SK-N-SH treated with all-trans-retinoic acid at 6 μM for 48 hours (cell line): ENCODE measurements at places on chromosomes 11 and 22.

DNA sequence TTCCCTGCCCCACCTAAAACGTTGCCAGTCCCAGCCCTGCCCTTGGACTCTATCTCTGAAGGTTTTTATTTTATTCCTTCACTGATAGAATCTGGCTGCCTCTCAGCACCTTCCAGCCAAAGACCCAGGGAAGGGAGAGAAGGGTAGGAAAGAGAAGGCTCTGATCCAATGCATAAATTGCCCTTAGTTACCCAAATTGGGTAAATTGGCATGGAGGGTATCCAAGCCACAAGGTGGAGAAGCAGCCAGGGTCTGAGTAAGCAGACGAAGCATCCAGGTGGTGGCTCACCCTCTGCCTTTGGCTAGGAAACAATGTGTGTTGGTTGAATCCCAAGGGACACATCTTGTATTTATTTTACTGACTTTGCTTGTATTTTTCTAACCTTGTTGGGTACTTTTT is 89.0 kb downstream of the FEZ1 start:
- no peak for ATAC-seq

DNA sequence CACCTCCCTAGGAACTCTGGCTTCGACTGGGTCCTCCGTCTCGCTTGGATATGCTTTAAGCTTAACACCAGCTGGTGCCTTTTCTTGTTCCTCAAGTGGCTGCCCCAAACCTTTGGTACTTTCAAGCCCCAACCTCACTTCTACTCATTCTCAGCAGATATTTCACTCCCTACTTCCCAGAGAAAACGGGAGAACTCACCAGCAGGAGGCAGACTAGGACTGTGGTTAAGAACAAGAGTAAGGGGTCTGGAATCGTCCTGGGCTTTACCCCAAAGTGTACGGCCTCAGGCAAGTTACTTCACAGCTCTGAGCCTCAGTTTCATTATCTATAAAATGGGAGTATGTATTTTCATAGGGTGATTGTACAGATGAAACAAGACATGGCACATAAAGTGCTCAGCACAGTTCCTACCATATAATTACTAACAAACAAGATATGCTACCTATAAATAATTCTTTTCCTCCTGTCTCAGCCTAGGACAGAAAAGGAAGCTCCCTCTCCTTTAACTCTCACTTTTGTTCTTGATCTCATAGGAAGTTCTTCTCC is 37.8 kb downstream of the PAMR1 start:
- ATAC-seq = peak; percentile 17; the same call in 2 of the 3 replicates

DNA sequence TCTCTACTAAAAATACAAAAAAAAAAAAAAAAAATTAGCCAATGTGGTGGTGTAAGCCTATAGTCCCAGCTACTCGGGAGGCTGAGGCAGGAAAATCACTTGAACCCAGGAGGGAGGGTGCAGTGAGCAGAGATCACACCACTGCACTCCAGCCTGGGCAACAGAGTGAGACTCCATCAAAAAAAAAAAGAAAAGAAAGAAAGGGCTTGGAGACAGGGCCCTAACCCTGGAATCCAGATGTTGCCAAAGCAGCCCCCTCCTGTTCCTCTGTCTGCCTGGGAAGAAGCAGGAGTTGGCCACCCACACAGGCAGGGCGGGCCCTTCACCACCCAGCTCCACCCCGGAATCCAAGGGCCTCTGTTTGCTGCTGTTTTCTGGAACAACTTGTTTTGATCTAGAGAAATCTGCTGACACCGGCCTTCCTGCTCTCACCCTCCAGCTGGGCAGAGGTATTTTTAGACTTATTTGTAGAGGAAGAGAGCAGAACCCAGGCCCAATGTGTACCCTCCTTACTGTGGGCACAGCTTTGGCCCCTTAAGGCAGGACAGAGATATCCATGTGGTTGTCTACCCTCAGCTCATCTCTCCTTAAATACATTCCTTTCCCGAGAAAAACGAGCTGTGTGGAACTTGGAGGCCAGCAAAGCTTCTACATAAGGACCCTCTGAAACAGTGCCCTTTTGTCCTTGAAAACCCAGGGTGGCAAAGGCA is 2.7 kb upstream of the NEAT1 start:
- ATAC-seq = peak; percentile 7; the same call in 2 of the 3 replicates

GRCh38 chr22:46742576-46743221 is 4.6 kb upstream of the CERK start:
- ATAC-seq = no peak

DNA sequence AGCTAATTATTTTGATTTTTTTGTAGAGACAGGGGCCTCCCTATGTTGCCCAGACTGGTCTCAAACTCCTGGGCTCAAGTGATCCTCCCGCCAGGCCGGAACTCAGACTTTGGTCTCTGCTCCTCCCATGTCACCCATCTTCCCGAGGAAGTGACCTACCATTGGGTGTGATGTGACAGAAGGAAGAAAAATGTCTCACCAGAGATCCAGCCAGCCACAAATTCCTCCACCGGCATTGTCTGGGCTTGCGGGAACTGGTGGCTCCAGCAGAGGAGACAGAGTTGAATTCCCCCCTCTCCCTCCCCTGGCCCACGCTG is 772 bp downstream of the SLC25A45 start:
- ATAC-seq = peak; percentile 13

- ATAC-seq = no peak
Observed at GRCh38 chr22:16721961-16722360, 103.2 kb downstream of the XKR3 start.

- ATAC-seq = no peak
Observed at GRCh38 chr22:48500471-48501230, 1327.0 kb downstream of the BRD1 start.

DNA sequence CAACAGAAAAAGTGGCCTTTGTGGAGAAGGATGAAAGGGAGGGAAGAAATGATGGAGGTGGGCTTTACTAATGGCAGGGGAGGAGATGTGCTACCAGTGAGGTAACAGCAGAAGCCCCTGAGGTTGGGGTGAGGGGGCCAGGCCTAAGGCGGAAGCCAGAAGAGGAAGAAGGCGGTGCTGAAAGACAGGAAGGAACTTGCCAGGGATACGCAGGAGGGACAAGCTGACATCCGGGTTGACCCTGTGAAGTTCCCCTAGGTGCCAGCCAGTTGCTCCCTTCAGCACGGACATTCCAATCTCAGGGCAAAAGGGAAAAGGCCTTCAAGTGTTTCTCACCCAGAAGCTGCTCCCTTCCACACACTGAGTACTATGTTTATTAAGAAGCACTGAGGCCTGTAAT is 2.3 kb upstream of the TIRAP start:
- ATAC-seq = no peak

DNA sequence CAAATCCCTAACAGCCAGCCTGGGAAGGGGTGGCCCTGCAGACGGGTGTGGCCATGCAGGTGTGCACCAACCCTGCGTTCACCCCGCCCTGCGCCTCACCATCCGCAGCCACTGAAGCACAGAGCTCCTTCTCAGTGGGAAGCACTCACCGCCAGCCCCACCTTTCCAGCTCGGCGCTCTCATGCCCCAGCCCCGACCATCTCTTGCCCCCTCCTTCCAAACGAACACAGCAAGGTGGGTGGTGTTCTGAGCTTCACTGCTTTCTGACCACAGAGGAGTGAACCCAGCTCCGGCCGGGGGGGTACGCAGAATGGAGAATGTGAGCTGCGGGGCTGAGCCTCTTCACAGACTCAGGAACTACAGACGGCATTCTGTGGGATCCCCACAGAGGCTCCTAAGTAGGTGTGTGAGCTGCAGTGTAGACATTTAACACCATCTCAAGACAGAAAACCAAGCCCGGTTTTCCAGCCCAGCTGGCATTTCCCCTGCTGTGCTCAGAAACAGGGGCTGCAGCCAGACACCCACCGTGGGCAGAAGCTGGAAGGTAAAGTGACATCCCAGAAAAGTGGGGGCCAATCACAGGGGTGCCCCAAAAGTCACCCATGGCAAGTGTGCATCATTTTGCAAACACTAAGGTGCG is 88.4 kb upstream of the RTL6 start:
- no peak for ATAC-seq

GRCh38 chr11:15816260-15816871 is 540.0 kb downstream of the SOX6 start:
- ATAC-seq = no peak

DNA sequence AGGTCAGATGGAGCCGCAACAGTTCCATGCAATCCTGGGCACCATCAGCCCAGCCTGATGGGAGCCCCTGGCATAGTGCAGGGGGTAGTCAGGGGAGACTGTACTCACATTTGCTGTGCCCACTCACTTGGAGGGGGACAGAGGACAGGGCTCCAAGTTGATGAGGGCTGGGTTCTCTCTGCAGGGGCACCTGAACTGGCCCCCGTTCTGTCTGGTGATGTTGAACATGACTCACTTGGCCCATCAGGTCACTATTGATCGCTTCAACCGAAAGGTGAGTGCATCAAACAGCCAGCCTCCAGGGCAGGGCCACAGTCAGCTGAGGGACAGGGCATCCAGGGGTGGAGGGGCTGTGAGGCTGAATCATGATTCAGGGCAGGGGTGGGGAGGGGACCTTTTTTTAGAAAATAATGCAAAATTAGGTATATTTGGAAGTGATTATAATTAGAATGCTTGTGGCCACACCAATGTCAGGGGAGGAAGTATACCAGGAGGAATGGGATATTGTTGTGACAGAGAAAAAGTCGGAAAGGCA is 66.4 kb downstream of the OTOG start:
- no peak for ATAC-seq

- no peak for ATAC-seq
Observed at GRCh38 chr11:57251491-57252104, 14.5 kb upstream of the APLNR start.

DNA sequence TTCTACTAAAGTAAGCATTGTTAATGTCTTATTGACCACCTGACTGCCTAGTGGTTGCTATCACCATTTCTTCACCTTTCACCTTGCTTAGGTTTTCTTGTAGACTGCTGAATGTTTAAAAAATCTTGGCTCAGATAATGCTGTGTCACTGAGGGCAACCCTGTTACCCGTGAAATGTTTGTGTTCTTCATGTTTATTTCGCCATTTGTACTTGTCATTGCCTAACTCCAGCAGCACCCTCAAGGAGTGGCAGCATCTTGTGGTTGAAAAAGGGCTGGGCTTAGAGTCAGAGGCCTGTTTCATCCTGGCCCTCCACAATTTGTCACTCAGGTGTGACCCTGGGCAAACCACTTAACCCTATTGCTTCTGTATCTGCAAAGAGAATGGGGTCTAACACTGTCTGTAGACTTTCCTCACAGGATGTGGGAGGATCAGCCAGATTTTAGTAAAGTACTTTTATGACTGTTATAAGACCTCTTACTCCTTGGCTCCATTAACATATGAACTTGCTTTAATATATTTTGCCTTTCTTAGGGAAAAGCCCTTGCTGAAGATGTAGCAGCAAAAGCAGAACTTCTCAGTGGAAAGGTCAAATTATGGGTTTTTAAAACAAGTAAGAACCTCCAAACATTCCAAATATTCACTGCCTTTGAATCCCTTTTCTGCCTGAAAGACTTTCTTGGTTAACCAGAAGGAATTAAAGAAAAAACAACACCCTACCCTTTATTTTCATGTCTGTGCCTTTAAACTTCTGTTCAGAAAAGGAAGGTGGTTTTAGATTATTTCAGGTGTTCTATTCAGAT is 154.5 kb upstream of the C11orf87 start:
- no peak for ATAC-seq

DNA sequence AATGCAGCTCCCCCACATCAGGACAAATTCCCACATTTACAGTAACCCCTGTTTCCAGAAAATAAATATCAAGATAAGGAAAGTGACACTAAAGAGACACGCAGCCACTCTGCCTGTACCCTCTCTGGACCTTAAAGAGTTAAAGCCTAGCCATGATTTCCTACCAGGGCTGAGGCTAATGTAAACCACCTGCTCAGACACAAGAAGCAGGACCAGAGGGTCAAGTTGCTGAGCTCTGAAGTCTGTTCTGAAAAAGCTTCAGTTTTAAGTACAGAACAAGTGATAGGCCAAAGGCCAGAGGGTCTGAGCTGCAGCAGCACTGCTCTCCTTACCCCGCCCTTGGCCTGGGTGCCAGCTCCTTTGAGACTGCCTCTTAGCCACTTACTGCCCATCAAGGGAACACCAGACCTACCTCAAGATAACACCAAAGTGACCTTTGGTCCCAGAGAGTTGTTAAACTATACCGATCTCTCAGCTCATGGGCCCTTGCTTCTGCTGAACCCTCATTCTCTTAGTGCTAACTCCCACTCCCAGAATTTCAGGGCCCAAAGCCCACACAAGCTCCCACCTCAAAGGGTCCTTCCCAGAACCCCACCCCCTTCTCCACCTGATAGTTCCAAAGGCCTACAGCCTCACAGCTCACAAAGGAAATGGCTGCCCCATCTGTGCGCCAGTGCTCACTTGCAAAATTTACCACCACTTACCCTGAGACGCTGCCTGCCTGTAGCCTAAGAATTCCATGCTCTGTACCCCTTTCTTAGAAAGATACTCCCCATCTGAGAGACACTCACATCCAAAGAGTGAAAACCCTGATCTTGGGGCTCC is 40.5 kb downstream of the IL18BP start:
- ATAC-seq = peak; percentile 34

DNA sequence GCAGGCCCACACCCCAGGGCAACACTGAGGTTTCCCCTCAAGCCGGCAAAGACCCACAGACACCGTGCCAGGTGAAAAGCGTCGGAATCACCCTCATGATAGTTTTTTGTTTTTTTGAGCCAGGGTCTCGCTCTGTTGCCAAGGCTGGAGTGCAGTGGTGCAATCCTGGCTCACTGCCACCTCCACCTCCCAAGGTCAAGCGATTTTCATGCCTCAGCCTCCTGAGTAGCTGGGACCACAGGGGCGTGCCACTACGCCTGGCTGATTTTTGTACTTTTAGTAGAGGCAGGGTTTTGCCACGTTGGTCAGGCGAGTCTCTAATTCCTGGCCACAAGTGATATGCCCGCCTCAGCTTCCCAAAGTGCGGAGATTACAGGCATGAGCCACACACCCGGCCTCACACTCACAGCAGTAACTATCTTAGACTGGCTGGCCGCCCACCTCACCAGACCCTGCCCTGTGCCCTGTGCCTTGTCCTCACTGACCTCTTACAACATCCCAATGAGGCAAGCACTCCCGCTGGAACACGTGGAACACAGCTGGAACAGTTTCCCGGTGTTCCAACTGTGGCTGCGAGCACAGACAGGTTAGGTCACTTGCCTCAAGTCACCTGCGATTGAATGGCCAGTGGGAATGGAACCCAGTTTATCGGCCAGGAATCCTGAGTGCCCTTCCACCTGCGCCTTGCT is 21.1 kb downstream of the LRRC10B start:
- no peak for ATAC-seq

DNA sequence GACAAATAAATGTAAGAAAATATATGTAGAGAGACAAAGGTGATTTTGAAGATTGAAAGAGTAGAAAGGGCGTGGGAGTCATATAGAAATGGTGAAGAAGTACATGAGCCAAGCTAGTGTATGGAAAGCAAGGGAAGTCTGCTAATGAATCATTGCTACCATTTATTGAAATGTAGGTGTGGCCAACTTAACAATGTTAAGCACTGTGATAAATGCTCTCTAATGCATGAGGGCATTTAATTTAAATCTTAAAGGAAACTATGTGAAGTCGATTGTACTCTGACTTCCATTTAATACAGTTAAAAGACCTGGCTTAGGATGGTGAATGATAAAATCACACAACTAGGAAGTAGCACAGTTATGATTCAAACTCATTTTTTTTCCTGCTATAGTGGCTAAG is 219.9 kb downstream of the CASP12 start:
- ATAC-seq = no peak

DNA sequence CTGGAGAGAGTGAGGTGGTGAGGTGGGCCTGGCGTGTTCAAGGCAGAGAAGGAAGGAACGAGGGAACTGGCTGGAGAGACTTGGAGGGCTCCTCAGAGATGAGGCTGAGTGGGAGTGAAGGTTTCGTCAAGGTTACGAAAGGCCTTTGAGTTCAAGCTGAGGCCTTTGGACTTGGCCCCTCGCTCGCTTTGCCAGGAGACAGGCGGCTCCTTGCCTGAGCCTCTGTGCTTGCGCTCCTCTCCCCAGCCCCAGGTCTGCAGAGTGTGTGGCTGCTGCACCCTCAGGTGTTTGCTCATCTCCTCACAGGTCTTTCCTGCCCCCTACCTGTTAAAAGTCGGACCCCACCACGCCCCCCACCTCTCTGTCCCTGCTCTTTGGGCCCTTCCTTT is 91.6 kb downstream of the ATXN10 start:
- ATAC-seq = no peak
